ENCODE measurements at places on chromosomes 4 and X.

DNA sequence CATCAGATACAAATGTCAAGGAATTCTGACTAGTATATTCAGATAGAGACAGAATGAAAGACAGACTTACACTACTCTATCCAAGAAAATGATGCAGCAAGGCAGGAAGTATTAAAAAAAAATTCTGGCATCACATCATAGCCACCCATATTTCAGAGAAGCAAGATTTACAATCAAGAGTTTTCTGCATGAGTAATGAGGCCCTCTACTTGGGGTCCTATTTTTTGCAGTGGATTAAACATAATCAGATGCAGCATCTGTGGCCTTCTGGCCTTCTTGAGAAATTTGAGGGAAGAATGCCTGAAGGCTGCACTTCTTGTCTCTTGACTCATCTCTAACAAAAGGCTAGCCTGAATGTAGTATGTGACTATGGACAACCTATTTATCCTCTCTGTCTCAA, 48.2 kb upstream of the SLIT2 start:
- no peak for ATAC-seq

GRCh38 chr4:78169728-78170127, 112.6 kb downstream of the FRAS1 start:
- ATAC-seq = no peak

GRCh38 chrX:76434103-76434741, 6.7 kb downstream of the MAGEE1 start:
- ATAC-seq = no peak

DNA sequence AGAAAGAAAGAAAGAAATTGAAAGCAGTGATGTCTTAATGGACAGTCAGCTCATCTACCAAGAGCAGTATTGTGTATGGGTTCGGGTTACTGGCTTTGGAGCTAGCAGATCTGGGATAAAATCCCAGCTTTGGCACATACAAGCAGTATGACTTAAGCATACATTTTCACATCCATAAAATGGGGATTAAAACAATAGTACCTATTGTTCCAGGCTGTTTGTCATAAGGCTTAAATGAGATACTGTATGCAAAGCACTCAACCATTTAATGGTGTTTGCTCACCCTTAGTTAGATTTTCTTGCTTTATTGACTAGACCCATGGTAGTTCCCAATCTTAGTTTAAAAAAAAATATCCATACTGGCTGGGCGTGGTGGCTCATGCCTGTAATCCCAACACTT, 7.8 kb upstream of the TMEM164 start:
- no peak for ATAC-seq

DNA sequence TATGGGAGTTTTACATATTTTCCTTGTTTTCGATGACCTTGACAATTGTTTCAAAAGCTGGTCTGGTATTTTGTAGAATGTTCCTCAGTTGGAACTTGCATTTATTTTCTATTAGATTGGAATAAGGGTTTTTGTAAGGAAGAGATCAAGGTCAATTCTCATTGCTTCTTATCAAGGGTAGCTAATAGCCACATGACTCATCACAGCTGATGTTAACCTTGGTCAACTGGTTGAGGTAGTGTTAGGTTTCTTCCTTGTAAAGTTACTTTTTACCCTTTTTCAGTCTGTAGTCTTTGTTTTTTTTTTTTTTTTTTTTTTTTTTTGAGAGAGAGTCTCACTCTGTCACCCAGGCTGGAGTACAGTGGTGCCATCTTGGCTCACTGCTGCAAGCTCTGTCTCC, 257.2 kb downstream of the SNCA start:
- no peak for ATAC-seq

DNA sequence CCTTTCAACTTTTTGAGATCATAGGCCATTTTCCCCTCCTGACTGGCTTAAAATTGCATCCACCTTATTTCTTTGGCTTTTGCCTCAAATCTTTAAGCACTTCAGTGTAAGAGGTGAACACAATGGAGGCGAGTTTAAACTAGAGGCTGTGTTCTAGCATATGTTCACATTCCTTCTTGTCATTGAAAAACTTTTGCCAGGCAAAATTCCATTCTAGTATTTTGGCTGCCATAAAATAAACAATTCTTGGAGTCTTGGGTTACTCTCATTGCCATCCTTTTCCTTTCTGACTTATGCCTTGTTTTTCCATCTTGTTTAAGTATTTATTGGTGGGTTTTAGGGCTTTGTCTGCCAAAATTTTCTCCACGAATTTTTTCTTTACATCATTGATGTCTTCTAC, 137.3 kb upstream of the ANXA10 start:
- no peak for ATAC-seq

DNA sequence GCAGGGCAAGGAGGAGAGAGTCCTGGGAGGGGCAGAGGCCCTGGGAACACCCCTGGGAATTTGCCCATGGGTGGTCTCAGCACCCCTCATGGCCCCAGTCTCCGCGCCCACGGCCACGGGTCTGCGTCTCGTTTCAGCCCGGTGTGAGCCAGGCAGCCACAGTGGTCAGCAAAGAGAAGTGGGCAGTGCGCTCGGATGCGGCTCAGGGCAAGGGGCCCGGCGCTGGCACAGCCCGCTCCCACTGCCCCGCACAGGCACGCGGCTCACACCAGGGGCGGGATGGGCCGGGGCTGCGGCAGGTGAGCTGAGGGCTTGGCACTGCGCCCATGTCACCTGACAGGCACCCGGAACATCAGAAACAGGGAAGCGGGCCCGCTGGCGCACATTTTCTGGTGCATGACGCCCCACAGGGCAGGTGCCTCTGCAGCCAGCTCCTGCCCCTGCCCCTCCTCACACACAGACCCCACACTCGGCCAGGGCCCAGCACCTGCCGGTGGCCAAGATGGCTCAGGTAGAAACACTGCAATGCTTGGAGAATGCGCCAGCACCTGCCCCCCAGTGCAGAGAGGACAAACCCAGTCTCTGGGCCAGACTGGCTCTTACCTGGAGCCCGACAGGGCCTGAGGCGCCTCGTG, 41.9 kb upstream of the MXD4 start:
- no peak for ATAC-seq

DNA sequence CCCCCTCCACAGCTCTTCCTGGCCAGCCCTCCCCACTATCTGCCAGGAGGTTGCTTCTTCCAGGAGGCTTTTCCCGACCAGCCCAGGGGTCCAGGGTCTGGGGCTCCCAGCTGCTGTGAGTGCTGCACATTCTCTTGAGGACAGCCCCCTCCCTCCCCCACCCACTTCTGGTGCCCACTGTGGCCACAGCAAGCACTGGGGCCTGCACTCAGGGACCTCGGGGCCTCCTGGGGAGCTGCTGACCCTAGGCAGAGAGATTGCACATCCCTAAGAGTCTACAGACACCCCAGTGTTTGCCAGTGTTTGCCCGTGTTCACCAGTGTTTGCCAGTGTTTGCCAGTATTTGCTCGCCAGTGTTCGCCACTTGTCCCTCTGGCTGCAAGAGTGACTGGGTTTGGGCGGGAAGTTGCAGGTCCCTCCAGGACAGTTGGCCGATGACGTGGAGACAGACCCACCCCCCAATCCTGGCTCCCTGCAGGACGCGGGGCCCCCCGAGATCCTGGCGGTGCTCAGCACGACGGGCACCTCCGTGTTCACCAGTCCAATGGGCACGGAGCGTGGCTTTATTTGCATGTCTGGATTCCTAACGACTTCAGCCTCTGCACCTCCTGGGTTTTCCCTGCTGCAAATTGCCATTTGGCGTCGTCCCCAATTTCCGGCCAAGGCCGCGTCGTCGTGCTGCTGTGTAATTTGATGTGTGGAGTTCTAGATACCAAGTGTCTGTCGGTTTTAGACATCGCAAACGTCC, 87.5 kb upstream of the NKX1-1 start:
- no peak for ATAC-seq

GRCh38 chrX:54866609-54867008, 54.0 kb upstream of the TRO start:
- ATAC-seq = no peak

DNA sequence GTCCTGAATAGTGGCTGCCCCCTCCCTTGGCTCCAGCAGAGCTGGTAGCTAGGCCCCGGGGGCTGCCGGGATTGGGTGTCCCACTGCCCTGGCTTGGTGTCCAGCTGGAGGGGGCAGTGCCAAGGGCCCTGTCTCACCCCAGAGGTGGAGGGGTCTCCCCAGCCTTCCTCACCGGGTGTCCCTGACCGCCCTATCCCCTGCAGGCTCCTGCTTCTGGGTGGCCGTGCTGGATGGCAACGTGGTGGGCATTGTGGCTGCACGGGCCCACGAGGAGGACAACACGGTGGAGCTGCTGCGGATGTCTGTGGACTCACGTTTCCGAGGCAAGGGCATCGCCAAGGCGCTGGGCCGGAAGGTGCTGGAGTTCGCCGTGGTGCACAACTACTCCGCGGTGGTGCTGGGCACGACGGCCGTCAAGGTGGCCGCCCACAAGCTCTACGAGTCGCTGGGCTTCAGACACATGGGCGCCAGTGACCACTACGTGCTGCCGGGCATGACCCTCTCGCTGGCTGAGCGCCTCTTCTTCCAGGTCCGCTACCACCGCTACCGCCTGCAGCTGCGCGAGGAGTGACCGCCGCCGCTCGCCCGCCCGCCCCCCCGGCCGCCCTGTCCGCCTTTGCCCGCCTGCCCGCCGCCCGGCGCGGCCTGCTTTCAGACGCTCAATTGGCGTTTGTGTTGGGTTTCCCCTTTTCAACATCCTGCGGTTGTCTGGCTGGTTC, 4.6 kb downstream of the NAT8L start:
- no peak for ATAC-seq
